BE2C (cell line): ENCODE measurements at places on chromosomes 1 and 21.

- no peak for DNase-seq
Measured at GRCh38 chr1:150072959-150073358, 5.4 kb downstream of the VPS45 start.

- DNase-seq, result no peak
Measured at GRCh38 chr1:36387141-36387949, 1.6 kb upstream of the STK40 start.

GRCh38 chr1:21294266-21294989 lies 4.2 kb upstream of the ECE1 start:
- DNase-seq, result no peak

- DNase-seq, result no peak
Measured at GRCh38 chr1:29279951-29280391, 43.6 kb downstream of the PTPRU start.

DNA sequence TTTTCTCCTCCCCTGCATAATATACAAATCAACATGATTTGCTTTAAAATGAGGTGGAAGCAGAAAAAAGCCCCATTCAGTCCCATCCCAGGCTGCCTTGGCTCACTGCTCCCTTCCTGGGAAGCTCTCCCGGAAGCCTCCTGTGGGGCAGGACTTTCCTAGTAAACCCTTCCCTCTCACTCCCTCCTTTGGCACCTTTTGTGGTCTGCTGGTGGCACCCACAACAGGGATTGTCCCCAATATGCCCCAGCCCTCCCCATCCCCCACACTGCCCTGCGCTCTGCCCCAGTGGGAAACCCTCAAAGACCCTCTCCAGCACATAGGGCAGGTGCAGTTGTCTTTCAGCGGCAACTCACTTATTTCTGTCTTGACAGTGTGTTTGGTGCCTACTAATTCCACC lies 1.8 kb upstream of the TMPRSS2 start:
- no peak for DNase-seq

- DNase-seq, result no peak
Measured at GRCh38 chr1:16043521-16043920, at the start of gene CLCNKB. Gene CLCNKB (plus strand): TSS chr1:16043782. CDS start chr1:16044493, 711 bp downstream.
